ENCODE measurements at places on chromosomes 2 and 18.

DNA sequence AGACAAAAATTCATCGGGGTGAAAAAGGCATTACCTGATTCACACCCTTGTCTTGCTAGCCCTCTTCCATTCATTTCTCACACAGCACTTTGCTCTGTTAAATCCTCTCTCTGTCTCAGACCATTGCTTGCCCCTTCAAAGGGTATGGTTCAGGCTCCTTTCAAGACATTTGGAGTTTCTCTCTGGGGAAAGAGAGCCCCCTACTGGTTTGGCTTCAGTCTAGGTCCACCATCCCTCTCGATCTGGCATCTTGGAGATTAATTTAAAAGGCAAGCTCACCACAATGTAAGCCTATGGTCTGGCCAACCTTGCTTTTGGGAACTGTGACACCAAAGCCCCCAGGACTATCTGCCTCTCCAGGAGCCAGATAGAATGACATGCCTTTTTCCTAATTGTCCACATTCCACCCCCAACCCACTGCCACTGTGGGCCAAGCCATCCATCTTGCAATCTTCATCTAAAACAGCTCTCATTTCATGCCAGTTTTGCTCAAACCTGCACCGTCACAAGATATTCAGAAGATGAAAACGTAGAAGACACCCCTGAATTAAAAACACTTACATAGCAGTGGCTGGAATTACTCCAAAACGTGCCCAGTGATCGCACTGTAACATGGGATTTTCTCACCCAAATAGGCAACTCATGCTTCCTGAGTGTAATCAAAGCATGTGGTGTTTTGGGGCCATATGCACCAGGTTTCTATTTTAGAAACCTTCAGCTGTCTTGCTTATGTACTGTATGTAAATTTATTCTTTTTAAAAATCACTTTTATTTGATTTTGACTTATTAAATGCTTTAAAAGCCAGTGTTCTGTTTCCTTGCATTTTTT is 93.9 kb downstream of the FARSB start:
- H3K36me3 ChIP-seq: no peaks in the 10 kb centered on the region
- H3K4me1 ChIP-seq: no peaks in the 10 kb centered on the region
- no peaks in the 10 kb centered on the region for H3K27me3 ChIP-seq

DNA sequence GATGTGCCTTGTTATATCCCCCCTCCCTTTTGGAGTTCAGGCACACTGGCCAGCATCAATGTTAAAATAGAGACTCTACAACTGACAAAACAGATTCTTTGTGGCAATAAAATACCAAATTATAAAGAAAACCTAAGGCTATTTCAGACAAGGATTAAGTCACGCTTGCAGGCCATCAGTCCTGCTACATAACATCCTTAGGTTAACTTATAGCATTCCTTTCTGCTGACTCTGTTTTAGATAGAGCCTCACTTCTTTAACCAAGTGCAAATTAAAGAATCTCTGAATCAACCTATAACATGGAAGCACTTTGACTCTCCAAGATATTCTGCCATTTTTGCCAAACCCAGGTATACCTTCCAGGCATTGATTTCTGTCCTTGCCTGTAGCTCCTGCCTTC is 784.6 kb downstream of the RNF144A start:
- H3K27me3 ChIP-seq: no peaks in the 10 kb centered on the region
- H3K27ac ChIP-seq: no peak overlapping the region
- DNase-seq: no peak

- H3K4me1 ChIP-seq: peaks cover 15% of the 10 kb centered on the region
- H3K27ac ChIP-seq: no peak overlapping the region
- no peak for DNase-seq
- H3K36me3 ChIP-seq: no peaks in the 10 kb centered on the region
Measured at GRCh38 chr2:145764631-145765030, 1244.7 kb upstream of the ZEB2 start.

DNA sequence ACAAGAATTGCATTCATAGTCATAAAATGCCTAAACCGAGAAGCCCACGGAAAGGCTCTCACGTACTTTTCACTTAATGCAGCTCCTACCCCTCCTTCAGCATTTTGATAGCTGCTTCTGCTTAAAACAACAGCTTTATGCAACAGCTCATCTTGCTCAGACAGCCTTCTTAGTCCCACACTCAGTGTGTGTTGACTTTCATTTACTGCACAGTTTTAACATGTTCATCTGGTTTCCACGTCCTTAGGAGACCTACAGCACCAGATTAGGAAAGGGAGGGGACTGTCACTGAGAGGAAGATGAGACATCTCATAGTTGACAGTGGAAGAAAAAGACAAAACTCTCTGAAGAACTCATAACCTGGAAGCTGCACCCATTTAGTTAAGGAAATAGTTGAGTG is 435.4 kb downstream of the SETBP1 start:
- no peak overlapping the region for H3K27ac ChIP-seq
- DNase-seq: no peak
- no peaks in the 10 kb centered on the region for H3K4me1 ChIP-seq
- no peaks in the 10 kb centered on the region for H3K36me3 ChIP-seq
- H3K4me3 ChIP-seq: no peak overlapping the region
- peaks cover 2% of the 10 kb centered on the region for H3K27me3 ChIP-seq

GRCh38 chr2:239605976-239606375 is 205.2 kb upstream of the HDAC4 start:
- no peak overlapping the region for H3K27ac ChIP-seq
- H3K27me3 ChIP-seq: no peaks in the 10 kb centered on the region
- H3K4me1 ChIP-seq: no peaks in the 10 kb centered on the region
- no peak overlapping the region for H3K4me3 ChIP-seq
- H3K36me3 ChIP-seq: no peaks in the 10 kb centered on the region

GRCh38 chr2:97747285-97747684 is 33.9 kb downstream of the ZAP70 start:
- H3K27me3 ChIP-seq: no peaks in the 10 kb centered on the region
- H3K4me1 ChIP-seq: no peaks in the 10 kb centered on the region
- H3K36me3 ChIP-seq: no peaks in the 10 kb centered on the region
- H3K4me3 ChIP-seq: no peak overlapping the region
- H3K27ac ChIP-seq: no peak overlapping the region

- no peak for DNase-seq
- H3K27me3 ChIP-seq: no peaks in the 10 kb centered on the region
- H3K4me1 ChIP-seq: no peaks in the 10 kb centered on the region
- H3K27ac ChIP-seq: no peak overlapping the region
- no peak overlapping the region for H3K4me3 ChIP-seq
Measured at GRCh38 chr2:57333221-57333620, 713.4 kb upstream of the VRK2 start.

DNA sequence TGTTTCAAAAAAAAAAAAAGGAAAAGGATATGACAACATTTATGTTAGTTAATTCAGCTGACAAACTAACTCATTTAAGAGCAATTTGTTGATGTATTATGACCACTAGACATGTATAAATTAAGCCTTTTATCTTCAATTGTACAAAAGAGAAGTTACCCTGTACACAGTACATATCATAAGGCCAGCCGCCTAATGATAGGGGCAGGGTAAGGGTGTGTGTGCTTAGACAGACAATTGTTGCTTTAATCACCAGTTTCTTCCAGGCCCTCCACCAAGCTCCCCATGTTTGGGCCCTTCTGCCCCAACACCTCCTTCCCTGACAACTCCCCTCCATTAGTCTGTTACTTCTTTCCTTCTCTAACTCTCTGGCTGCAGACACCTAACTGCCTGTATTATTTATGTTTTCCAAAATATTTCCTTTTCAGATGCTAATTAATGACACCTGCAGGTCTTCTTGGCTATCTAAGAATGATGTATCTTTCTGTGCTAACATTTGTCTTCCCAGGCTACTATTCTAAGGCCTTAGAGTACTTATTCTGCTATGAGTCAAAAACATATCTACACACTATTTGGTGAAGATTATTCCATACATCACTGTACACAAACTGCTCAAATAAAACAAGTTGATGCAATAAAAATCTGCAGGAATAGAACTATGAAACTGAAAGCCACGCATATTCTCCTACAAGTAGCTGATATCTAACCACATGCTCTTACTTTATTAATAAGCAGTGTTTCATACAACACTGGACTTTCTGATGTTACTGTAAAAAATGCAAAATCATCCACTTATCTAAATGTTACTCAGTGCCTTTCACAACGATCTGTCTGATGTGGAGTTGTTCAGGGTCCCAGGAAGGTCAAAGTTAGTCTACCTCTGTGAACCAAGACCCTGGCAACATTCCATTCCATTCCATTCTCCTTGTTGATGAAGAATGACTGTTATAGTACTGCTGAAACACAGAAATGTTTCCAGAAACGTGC is 26.4 kb downstream of the TMEM131 start:
- no peak for DNase-seq
- peaks cover 8% of the 10 kb centered on the region for H3K4me1 ChIP-seq
- no peak overlapping the region for H3K4me3 ChIP-seq
- no peak overlapping the region for H3K27ac ChIP-seq

GRCh38 chr18:377088-377487 is 109.2 kb upstream of the THOC1 start:
- no peak for DNase-seq
- H3K27me3 ChIP-seq: no peaks in the 10 kb centered on the region
- no peaks in the 10 kb centered on the region for H3K4me1 ChIP-seq

DNA sequence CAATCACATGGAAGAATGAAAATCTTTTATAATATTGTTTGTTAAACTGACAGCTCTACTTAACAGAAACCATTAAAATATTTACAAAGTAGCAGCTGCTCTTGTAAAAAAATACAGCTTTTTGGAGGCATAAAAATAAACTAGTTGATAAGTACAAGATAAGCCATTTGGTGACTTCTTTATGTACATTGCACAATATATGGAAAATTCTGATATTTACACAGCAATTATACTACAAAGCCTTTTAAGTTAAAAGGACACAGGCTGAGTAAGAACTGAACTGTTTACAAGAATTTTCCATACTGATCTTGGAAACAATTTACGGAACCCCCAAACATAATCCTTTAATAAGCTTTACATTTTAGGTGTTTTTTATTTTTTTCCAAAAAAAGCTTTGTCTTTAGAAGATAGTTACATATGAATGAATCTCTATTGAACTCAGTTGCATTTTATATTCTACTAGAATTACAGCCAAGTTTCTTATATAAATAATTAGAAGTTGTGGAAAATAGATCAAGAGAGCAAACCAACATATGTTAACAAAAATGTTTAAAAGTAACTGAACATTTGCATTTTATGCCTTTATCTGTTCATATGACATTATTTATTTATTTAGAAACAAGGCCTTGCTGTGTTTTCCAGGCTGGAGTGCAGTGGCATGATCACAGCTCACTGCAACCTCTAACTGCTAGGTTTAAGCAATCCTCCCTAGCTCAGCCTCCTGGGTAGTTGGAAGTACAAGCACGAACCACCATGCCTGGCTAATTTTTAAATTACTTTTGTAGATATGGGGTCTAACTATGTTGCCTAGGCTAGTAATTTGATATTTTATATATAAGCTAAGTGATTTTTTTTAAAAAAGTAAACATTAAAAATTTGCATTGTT is 142.5 kb downstream of the OTX1 start:
- no peaks in the 10 kb centered on the region for H3K36me3 ChIP-seq
- no peak for DNase-seq
- H3K4me3 ChIP-seq: no peak overlapping the region
- no peaks in the 10 kb centered on the region for H3K4me1 ChIP-seq
- H3K27ac ChIP-seq: no peak overlapping the region

GRCh38 chr2:138665937-138666336 is 114.3 kb downstream of the NXPH2 start:
- H3K27ac ChIP-seq: no peak overlapping the region
- no peaks in the 10 kb centered on the region for H3K36me3 ChIP-seq
- DNase-seq: no peak

- H3K4me1 ChIP-seq: no peaks in the 10 kb centered on the region
- H3K27me3 ChIP-seq: no peaks in the 10 kb centered on the region
- H3K4me3 ChIP-seq: no peak overlapping the region
- no peaks in the 10 kb centered on the region for H3K36me3 ChIP-seq
Measured at GRCh38 chr18:46555724-46556123, 101.3 kb downstream of the LOXHD1 start.

DNA sequence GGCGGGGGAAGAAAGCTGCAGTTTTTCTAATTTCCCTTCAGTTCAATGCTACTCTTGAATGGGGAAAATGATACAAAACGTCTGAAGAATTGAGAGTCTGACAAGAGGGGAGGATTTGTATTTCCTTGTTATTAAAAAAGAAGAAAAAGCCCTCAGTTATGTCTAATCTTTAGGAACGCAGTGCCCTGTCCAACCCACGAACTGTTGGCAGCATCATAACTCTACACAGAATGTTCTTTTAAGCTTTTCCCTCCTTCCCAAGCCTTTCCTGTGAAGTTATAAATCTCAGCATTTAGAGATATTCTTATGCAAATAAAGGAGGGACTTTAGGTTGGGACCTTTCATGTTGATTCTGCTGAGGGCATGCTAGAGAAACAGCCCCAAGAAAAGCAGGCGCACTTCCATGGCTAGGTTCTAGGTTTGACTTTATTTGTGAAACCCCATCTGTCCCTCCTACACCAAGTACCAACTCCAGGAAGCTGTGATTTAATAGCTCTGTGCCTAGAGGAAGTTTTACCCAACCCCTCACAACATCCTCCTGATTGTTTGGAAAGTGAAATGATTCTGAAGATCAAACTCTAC is 288.6 kb downstream of the SETBP1 start:
- no peaks in the 10 kb centered on the region for H3K4me1 ChIP-seq
- no peaks in the 10 kb centered on the region for H3K27me3 ChIP-seq
- no peaks in the 10 kb centered on the region for H3K36me3 ChIP-seq
- H3K27ac ChIP-seq: no peak overlapping the region
- no peak for DNase-seq

GRCh38 chr2:240522406-240522805 is 35.4 kb downstream of the ANKMY1 start:
- H3K4me3 ChIP-seq: no peak overlapping the region
- no peak for DNase-seq
- no peak overlapping the region for H3K27ac ChIP-seq
- H3K36me3 ChIP-seq: peaks cover 10% of the 10 kb centered on the region
- no peaks in the 10 kb centered on the region for H3K4me1 ChIP-seq

DNA sequence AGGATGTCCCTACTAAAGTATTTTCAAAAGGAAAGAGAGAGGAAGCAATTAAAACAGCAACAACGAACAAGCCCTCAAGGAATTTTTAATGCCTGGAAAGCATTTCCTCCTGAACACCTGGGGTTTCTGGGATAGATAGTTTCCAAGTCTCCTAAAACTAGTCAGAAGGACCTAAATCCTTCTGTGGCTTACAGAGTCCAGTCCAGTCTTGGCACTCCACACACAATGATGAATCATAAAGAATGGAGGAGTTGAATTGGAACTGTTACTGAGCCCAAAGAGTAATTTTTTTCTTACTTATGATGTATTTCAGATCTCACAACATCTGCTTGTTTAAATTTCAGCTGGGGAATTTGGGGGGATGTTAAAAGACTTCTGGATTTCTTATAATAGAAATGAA is 144.6 kb upstream of the SETBP1 start:
- H3K36me3 ChIP-seq: no peaks in the 10 kb centered on the region
- no peaks in the 10 kb centered on the region for H3K4me1 ChIP-seq
- H3K27me3 ChIP-seq: peaks cover 3% of the 10 kb centered on the region
- no peak overlapping the region for H3K27ac ChIP-seq
- H3K4me3 ChIP-seq: no peak overlapping the region

All from liver (tissue), 10 donors.